Activated T-cell treated with anti-CD3 and anti-CD28 coated beads for 4 hours (primary cell): ENCODE measurements at places on chromosomes 2 and 18.

- no peak for DNase-seq
Observed at GRCh38 chr2:386406-387103, 98.7 kb upstream of the ALKAL2 start.

DNA sequence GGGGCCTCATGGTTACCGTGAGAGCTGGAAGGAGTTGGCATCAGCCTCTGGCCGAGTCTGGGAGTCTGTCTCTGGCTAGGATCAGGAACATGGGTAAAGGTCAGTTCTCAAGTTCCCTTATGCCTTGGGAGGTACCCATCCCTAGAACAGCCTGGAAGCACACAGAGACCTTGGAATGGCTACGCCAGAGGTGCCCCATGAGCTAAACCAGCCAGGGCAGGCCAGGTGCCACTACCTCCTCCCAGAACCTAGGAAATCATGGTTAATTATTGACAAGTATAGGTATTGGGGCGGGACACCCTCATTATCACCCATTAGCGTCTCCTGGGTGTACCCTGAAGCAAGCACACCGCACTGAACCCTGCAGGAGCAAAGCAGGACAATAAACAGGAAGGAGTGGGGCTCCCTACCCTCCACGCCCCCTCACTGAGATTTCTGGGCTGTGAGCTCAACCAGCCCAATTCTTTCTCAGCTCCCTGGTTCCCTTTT, 3.0 kb upstream of the ASPRV1 start:
- DNase-seq, result no peak

GRCh38 chr2:68098291-68098797, 35.5 kb upstream of the C1D start:
- DNase-seq, result no peak

DNA sequence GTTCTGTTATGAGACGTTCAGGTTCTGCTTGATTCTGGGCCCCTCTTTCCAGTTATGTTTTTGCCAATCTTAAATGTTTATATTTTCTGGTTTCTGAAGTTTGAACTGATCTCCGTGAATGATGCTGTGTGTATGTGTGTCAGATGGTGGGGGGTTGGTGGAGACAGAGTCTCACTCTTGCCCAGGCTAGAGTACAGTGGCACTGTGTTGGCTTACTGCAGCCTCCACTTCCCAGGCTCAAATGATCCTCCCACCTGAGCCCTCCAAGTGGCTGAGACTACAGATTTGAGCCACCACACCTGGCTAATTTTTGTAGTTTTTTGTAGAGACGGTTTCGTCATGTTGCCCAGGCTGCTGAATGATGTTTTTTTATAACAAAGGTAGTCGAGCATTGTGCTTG, 45.9 kb downstream of the PSMD14 start:
- no peak for DNase-seq

DNA sequence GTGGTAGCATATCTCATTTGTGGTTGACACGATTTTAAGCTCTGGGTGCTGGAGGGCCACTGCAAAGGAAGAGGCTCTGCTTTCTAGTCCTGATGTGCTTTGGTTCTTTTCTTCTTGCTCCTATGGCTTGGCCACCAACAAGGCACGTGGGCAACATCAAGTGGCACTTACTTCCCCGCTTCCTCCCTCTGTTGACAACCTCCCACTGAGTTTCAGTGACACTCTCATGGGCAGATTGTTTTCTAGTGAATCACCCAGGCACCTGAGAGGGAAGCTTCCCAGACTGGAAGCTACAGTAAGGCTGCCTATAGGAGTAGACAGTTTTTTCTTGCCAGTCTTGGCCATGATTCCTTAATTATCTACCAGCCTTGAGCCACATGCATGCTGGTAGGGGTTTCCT, 89.0 kb downstream of the NBAS start:
- DNase-seq, result no peak

DNA sequence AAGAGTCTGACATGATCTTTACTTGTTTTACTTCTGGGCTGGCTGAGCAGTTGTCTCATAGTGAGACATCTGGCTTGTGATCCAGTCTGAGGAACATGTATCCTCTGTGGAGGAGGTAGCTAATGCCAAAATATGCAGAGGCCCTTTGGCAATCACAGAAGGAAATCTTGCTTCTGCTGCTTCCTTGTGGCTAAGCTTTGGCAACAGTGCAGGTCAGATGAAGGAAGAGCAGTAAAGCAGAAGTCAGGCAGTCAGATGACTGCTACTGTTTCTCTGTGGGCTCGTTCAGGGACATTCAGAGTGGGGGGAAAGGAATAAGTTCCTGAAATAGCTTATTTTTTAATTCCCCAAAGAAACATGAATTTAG, 22.3 kb downstream of the DOK1 start:
- DNase-seq, result no peak

DNA sequence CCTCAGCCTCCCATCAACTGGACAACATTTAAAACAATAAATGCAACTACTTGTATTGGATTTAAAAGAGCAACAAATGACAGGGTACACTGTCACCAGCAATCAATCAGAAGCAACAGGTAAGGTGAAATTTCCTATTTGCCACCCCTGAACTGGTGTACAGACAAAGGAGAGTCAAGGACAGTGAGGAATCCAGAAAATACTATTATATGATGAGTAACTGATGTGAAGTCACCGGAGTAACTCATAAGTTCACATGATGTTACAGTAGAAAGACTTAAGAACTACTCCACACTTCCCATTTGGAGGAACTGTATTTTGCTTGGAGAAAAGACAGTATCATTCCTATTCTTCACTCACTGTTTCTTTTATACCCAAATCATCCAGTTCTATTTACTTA, 4.1 kb upstream of the STAT1 start:
- no peak for DNase-seq

DNA sequence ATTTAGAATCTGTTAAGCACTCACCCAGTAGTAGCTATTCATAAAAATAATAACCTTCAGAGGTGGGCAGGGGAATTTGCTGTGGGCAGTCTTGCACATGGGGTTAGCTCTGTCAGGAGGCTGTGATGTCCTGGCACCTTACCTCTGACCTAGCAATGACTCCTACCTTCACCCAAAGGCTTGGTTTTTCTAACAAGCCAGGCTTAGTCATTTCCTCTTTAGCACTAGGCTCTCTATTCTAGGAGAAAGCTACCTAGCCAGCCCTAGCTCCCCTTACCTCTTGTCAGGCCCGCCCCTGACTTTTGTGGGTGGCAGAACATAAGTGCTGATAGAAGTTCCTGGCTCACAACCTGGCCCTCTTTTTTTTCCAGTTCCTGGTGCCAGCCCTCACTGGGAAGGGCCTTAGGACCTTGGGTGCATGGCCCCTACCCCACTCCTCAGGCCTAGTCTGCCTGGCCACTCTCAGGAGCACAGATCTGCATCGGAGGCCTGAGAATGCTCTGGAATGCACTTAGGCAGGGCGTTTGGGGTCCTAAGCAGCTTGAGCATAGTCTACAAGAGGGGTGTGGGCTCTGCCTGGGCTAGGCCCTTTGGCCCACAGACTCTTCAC, 17.7 kb downstream of the CPLX4 start:
- no peak for DNase-seq

DNA sequence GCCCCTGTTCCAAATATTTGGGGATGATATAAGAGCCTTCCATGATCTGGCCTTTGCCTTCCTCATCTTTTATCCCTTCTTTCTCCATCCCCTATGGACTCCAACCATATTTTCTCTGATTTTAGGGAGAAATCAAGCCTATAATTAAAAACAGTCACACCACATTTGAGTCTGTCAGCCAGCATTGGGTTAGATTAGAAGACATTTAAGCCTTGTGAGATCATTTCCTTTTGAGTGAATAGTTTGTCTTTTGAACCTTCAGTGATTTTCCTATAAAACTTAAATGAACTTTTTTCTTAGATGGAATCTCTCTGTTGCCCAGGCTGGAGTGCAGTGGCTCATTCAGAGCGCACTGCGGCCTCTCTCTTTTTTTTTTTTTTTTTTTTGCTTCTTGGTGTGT, 7.6 kb upstream of the C18orf32 start:
- no peak for DNase-seq

- DNase-seq, result no peak
Observed at GRCh38 chr2:171747371-171747770, 60.1 kb downstream of the DYNC1I2 start.

DNA sequence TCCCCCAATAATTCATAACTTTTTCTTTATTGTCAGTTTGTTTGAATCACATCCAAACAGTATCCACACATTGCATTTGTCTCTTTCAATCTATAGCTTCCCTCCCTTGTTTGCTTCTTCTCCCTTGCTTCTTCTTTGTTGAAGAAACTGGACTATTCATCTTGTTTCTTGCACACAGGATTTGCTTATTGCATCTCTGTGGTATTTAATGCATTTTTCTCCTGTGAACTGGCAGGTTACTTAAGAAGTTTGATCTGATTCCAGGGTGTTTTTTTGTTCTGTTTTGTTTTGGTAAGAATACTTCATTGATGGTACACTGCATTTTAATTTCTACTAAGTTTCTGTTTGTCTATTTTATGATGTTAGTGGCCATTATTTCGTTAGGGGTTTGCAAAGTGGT, 166.8 kb downstream of the CAMKMT start:
- no peak for DNase-seq

DNA sequence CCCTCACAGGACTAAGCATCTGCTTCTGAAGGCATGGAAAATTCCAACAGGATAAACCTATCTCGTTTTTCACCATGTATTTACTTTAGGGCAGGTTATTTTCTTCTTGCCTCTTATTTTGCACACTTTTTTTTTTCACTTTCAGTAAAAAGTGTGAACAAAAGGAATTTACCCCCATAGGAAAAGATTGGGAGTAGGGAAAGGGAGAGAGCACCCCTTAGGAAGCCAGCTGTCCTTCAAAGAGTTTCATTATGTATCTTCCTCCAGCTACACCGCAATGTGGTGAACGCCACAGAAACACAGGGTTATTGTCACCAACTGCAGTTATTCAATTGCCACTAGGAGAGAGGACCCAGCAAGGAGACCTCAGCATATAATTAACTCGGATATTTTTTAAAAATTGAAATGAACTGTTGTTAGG, 286.2 kb upstream of the VRK2 start:
- no peak for DNase-seq

GRCh38 chr2:1479346-1479745, 66.1 kb downstream of the TPO start:
- no peak for DNase-seq

- DNase-seq, result no peak
Observed at GRCh38 chr18:32373995-32374394, 96.7 kb downstream of the GAREM1 start.

- DNase-seq, result no peak
Observed at GRCh38 chr2:69742322-69742952, 503 bp downstream of the ANXA4 start.

DNA sequence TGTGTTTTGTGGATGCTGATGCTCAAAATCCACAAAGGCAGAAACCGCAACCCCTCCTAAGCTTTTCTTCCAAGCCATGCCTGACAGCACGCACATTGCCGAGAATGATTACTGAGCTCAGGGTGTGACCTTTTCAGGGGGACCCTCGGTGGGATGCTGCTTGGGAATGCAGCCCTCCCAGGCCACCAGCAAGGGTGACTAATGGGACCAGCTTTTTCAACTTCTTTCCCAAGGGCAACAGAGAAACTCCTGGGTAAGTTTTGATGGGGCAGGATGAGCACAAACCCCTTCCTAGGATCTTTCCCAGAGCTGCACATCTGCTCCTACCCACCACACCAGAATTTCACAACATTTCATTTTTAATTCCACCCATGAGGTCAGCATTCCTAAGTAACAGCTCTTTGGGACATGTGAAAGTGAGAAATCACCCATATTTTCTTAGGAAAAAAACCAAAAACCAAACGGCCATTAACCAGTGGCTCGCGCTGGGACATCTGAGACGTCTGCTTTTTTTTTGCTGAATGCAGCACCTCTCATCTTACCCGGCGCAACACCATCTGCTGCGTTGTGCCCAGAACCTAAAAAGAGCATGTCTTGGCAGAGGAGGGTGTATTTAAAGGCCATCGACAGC, 119.0 kb downstream of the ARL4C start:
- no peak for DNase-seq

DNA sequence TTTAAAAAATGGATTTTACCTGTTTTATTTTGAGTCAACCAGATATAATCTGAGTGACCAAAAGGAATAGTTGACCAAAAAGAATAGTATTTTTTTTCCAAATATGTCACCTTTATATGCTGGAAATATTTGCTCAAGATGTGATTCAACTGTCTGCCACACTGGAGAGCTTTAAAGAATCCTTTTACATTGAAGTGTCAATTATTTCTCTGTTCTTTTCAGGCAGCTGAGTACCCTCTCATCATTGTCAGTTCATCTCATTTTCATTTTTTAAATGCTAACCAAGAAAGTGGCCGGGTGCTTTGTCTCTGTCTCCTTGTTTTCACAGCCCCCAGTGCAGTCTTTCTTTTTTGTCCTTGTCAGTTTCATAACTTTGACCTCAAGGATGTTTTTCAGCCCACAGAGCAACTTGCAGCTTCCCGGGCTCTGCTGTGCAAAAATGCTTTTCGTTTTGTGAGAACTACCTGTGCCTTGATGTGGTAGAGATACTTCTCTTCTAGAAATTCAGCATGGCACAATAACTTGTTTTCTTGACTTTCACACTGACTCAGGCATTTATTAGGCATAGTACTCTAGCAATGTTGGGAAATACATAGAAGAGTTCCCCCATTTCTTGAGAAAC, 23.4 kb upstream of the CERS6 start:
- DNase-seq, result no peak

DNA sequence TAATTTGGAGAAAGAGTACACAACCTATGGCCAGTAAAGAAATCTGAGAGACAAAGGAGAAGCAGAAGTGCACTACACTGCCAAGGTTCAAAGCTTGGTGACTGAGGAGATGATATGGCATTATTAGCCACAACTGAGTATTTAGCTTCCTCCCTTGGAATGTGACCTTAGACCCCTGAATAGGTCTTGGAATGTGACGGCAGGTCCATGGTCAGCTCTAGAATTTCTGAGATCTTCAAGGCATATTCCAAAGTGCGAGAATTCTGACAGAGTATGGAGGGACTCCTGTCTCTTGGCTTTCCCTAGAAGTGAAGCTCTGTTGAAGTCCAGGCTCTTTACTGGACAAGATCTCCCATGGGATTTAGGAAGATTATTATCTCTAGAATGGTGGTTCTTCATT, 130.0 kb upstream of the FN1 start:
- DNase-seq, result no peak

GRCh38 chr2:28624793-28625701, 126.6 kb upstream of the PPP1CB start:
- no peak for DNase-seq

GRCh38 chr2:164065038-164065437, 329.2 kb upstream of the FIGN start:
- DNase-seq, result no peak

- no peak for DNase-seq
Observed at GRCh38 chr2:185222311-185222710, 516.3 kb upstream of the FSIP2 start.

GRCh38 chr18:32258558-32259204, 68.8 kb downstream of the MEP1B start:
- no peak for DNase-seq

DNA sequence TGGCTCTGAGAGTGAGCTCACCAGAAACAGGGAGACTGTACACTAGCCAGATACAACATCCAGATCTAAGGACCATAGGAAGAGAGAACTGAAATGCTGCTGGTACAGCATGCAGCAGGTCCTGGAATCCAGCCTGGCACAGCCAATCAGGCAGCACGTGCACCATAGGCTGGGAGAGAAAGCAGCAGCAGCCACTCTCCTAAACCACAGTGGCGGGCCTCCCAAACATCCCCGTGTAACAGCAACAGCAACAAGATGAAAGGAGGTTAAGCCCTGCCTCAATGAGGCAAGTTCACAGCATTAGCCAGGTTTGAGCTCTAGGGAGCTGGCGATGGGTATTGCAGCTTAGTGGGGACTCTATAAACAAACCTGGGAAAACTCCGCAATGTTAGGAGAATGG, 192.0 kb downstream of the EPHA4 start:
- DNase-seq, result no peak
